Bronchial smooth muscle cell (primary cell): ENCODE measurements at places on chromosomes 7 and 10. TPM values are rescaled to one million over a fixed set of nuclear protein-coding genes. Genes with fewer than 3 reads are reported as not detected.

SPAM1 gene
- not detected in 2 replicates for total RNA-seq

NYAP1 gene
- total RNA-seq, result 2.0 and 2.4 TPM in 2 replicates

IFIT2 gene
- total RNA-seq, result 8.0 and 9.1 TPM in 2 replicates

SYT15 gene
- total RNA-seq, result under 0.01 TPM in 2 replicates

UPK3BL2 gene
- total RNA-seq, result 0.86 and 2.5 TPM in 2 replicates

STYXL1 gene
- total RNA-seq, result 36.6 and 41.8 TPM in 2 replicates

FAM237B gene
- not detected in 2 replicates for total RNA-seq

MMP21 gene
- not detected in 2 replicates for total RNA-seq

FHIP2A gene
- total RNA-seq, result 17.8 and 18.9 TPM in 2 replicates

POLR2J2 gene
- total RNA-seq, result 1.7 and 3.5 TPM in 2 replicates

CNTNAP2 gene
- not detected in 2 replicates for total RNA-seq

PLCE1 gene
- 3.3 and 5.0 TPM in 2 replicates for total RNA-seq

CTAGE4 gene
- 0.09 and 0.32 TPM in 2 replicates for total RNA-seq

HPSE2 gene
- total RNA-seq, result not detected in 2 replicates

ABI1 gene
- total RNA-seq, result 20.3 and 25.7 TPM in 2 replicates

CLRN3 gene
- total RNA-seq, result not detected in 2 replicates

TAF3 gene
- total RNA-seq, result 0.94 and 1.1 TPM in 2 replicates

EXOC6 gene
- 10.1 and 14.5 TPM in 2 replicates for total RNA-seq

GNAI1 gene
- 22.2 and 35.8 TPM in 2 replicates for total RNA-seq

CCL24 gene
- not detected in 2 replicates for total RNA-seq

NUP205 gene
- total RNA-seq, result 21.9 and 24.1 TPM in 2 replicates

GPRIN2 gene
- total RNA-seq, result not detected in 2 replicates

LRRC18 gene
- total RNA-seq, result not detected in 2 replicates

PRKRIP1 gene
- total RNA-seq, result 9.7 and 14.5 TPM in 2 replicates

TDRD1 gene
- total RNA-seq, result 0.16 TPM in 1 of 2 replicates, not detected in the other

NPFFR1 gene
- total RNA-seq, result under 0.01 TPM in 1 of 2 replicates, not detected in the other

PAX2 gene
- total RNA-seq, result not detected in 2 replicates
